ENCODE measurements at places on chromosomes 2 and 18.

DNA sequence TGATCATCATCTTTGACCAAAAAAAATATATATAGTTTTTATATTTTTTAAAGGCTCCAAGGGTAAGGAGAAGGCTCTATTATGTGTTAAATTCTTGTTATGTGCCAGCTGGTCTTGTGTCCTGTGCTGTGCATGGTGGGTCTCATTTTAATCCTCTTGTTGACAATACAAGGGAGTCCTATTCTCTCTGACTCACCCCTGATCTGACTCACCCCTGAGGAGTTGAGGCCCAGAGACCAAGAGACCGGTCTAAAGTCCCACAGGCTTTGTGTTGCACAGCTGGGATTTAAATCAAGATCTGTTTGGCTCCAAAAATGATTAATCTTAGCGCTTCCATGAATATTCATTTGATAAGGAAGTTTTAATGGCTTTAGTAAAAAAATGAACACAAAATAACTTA lies 25.7 kb downstream of the MC2R start:
- DNase-seq: no peak

DNA sequence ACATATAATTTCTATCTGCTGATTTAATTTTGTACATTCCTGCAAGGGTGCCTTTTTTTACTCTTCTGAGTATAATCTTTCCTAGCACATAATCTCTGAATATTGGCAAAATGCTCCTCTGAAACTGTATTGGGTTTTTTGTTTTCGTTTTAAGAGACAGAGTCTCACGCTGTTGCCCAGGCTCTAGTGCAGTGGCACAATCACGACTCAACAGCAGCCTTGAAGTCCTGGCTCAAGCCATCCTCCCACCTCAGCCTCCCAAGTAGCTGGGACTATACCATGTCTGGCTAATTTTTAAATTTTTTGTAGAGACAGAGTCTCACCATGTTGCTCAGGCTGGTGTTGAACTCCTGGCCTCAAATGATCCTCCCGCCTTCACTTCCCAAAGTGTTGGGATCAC lies 104.9 kb downstream of the SPTBN1 start:
- DNase-seq: no peak

GRCh38 chr2:157787364-157787938 lies 88.7 kb downstream of the ACVR1 start:
- no peak for DNase-seq

DNA sequence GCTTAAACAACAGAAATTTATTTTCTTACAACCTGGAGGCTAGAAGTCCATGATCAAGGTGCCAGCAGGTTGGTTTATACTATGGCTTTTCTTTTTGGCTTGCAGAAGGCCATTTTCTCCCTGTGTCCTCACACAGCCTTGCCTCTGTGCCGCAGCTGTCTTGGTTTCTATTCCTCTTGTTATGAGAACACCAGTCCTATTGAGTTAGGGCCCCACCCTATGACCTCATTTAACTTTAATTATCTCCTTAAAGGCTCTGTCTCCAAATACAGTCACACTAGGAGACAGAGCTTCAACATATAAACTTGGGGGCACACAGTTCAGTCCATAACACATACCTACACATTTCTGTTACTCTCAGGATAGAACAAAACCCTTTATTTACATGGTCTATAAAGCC lies 17.3 kb upstream of the RHOB start:
- DNase-seq: no peak

- DNase-seq: no peak
These were observed 153.3 kb downstream of the ZNF236 start for GRCh38 chr18:76975577-76976110.

GRCh38 chr2:66925128-66925527 lies 472.0 kb upstream of the ETAA1 start:
- DNase-seq: no peak

- no peak for DNase-seq
These were observed 6.6 kb downstream of the NR4A2 start for GRCh38 chr2:156325688-156326525.

GRCh38 chr18:13530033-13530878 lies 196.1 kb downstream of the FAM210A start:
- DNase-seq: no peak

- no peak for DNase-seq
These were observed 123.3 kb upstream of the SLC1A4 start for GRCh38 chr2:64865831-64866345.

DNA sequence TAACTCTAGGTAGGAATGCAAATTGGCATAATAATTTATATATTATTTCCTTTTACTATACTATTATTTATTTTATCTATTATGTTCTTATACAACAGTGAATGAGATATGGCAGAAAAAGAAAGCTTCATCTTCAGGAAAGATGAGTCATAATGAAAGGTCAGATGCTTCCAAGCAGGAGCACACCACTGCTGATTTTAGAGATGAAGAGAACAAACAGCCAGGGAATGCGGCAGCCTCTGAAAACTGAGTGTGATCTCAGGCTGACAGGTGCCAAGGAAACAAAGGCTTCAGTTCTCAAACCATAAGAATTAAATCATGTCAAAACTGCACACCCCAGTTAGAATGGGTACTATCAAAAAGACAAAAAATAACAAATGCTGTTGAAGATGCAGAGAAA lies 149.0 kb downstream of the CCDC178 start:
- DNase-seq: no peak

DNA sequence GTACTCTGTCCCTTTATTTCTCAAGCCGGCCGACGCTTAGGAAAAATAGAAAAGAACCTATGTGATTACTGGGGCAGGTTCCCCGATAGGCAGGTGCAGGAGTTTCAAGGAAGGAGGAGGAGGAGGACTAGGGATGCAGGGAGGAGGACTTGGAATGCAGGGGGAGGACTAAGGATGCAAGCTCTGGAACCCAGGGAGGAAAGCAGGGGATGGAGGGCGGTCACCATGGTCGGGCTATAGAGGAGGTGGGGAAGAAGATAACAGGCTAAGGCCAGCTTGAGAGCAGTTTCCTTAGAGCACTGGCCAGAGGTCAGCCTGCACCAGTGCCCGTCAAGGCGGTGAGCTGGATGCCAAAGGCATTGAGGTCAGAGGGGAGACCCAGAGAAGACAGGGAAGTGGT lies 18.7 kb upstream of the B3GNT7 start:
- no peak for DNase-seq

DNA sequence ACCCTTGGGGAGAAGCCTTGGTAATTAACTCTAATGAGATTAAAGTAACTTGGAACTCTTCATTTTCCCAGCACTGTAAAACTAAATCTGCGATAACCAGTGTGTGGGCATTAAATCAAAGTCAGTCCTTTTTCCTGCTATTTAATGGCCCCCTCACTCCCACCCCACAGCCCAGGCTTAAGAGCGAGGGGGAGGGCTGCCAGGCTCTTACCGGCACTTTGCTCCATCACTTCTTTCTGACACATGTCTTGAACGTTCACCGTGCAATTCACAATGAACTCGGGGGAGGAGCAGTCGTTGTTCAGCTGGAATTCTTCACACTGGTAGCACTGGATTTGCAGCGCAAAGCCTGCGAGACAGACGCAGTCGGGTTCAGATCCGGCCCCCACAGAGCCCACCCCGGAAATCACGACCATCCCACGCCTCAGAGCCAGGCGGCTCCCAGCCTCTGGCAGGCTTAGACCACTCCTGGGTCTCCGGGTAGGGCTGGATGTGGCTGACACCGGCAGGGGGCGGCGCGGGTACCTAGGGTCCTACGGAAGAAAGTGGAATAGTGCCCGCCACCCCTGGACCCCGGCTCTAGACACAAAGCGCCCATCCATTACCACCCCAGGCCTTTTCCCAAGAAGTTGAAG lies 1.7 kb downstream of the LYPD1 start:
- no peak for DNase-seq

- DNase-seq: no peak
These were observed 3.0 kb downstream of the SH2D6 start for GRCh38 chr2:85421260-85422071.

- no peak for DNase-seq
These were observed 639.7 kb downstream of the NR4A2 start for GRCh38 chr2:155692856-155693255.

DNA sequence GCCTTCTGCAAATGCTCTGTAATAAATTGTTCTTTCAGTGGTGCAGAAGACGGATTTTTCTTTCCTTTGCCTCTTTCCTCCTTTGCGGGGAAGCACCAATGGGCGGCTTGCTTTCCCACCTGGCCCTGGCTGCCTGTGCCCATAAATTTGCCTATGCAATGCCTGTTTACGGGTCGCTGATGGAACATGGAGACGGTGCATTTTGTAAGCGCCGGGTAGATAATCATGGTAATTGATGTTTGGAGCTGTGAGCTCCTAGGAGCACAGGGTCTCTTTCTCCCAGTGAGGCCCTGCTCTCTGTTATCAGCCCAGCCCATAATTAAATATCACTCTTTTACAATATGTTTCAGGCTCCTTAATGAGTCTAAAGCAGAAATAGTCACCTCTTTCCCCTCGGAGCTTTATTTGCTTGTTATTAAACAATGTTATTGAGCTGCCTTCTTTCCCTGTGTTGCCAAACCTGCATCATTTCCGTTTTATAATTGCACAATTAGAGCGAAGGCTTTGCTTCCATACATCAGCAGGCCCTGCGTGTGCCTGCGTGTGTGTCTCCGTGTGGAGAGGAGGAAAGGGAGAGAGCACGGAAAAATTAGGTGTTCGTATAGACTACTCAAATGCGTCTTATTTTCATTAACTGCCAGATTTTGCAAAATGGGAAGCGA lies 437.4 kb upstream of the POU3F3 start:
- no peak for DNase-seq

DNA sequence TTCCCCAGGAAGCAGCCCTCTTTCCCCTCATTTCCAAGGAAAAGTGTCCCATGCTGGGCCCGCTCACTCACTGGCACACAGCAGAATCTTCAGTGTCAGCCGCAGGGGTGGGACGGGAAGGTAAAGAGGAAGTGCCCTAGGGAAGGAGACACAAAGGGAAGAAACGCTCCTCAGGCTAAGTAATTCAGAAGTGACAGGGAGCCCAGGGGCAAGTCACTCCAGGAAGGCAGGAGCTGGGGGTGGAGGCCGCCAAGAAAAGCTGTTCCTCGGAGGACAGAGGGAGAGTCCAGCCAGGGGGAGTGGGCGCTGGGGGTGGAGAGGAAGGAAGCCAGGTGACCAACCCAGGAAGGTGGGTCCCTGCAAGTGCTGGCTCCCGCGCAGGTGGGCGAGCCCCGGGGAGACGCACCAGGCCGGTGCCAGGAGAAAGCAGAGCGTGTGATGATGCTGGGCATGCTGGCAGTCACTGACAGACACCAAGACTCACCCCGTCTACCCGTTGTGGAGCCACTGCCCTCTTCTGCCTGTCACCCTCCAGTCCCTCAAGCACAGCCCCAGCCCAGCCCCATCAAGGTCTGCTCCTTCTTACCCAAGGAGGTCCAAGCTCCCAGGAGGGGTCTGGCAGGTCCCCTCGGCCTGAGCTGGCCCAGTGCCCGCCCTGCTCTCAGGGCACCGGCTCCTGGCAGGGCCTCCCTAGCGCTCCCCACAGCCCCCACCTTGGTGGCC lies 21.7 kb downstream of the HDAC4 start:
- no peak for DNase-seq

DNA sequence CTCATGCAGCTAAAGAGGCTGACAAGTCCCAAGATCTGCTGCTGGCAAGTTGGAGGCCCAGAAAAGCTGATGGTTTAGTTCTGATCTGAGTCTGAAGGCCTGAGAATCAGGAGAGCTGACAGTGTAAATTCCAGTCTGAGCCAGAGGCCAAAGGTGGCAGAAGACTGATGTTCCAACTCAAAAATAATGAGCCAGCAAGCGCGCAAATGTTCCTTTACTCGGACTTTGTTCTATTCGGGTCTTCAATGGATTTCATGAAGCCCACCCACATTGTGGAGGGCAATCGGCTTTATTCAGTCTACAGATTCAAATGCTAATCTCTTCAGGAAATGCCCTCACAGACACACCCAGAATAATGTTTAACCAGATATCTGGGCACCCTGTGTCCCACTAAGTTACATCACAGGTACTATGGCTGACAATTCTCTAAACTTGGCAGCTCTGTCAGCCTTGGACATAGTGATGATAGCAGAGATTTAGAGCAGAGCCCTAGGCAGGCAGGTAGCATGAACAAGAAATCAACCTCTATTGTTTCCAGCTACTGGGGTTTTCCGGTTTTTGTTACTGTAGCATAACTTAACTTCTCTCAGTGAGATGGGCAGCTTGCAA lies 318.5 kb downstream of the HRH4 start:
- no peak for DNase-seq

GRCh38 chr2:240157147-240157470 lies 16.7 kb upstream of the OTOS start:
- DNase-seq: no peak

- DNase-seq: no peak
These were observed 27.0 kb upstream of the ZEB2 start for GRCh38 chr2:144546933-144547332.

DNA sequence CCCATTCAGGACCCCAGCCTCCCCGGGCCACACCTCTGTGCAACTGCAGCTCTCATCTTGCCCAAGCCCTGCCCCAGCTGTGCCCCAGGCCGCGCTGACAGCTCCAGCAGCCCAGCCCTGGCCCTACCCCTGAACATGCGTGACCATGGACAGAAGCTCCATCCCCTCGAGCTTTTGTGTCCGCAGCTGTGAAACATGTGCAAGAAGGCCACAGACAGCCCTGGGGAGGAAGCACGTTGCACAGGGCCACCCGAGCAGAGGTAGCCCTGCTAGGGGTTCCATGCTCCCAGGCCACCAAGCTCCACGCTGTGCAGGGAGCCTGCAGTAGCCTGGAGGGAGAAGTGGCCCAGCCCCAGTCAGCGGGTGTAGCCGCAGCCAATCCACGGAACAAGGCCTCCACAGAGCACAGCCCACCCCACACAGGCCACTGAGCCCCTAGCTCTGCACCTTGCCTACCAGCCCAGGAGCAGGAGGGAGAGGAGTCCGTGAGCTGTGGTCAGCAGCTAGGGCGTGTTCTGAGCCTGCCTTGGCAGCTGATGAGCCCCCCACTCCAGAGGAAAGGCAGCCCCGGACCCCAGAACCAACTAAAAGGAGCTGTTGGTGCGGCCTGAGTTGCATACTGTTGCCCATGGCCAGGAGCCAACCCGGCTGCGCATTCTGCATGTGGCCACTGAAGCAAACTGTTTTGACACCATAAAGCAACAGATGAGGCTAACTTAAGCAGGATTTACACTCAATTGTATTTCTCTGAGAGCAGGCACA lies 184.0 kb downstream of the SEPTIN10 start:
- no peak for DNase-seq

DNA sequence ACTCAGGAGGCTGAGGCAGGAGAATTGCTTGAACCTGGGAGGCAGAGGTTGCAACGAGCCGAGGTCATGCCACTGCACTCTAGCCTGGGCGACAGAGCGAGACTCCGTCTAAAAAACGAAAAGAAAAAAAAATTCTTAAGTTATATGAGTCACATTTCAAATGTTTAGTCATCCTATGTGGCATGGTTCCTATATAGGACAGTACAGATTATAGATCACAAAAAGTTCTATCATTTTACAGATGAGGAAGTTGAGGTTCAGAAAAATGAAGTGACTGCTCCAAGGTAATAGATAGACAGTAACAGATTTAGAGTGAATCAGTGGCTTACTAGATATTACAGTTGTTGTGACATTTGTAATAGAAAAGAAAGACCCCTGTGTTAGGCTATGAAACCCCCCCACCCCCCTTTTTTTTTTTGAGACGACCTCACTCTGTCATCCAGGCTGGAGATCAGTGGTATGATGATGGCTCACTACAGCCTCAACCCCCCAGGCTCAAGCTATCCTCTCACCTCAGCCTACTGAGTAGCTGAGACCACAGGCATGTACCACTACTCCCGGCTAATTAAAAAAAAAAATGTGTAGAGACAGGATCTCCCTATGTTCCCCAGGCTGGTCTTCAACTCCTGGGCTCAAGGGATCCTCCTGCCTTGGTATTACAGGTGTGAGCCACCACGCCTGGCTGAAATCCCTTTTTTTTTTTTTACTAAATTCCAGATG lies 22.7 kb downstream of the PTPN4 start:
- no peak for DNase-seq

Data from T-helper 17 cell (primary cell).